ENCODE measurements at places on chromosomes 5 and 9. TPM values are rescaled to one million over a fixed set of nuclear protein-coding genes. Genes with fewer than 3 reads are reported as not detected.

Gene MEIKIN
- not detected for total RNA-seq

Gene OR2K2
- total RNA-seq = not detected

Gene SH3GL2
- 0.09 TPM for total RNA-seq

Gene GCNT1
- total RNA-seq = 1.7 TPM

Gene PHF24
- total RNA-seq = 0.26 TPM

Gene FIBCD1
- 14.4 TPM for total RNA-seq

Gene CCDC152
- not detected for total RNA-seq

Gene IFNK
- not detected for total RNA-seq

Gene TLR4
- total RNA-seq = 0.34 TPM

Gene SPINK1
- total RNA-seq = not detected

Gene SLCO6A1
- total RNA-seq = not detected

Gene MCC
- total RNA-seq = 0.25 TPM

Gene POLK
- 11.7 TPM for total RNA-seq

Gene EHMT1
- 39.5 TPM for total RNA-seq

Gene RASGRF2
- total RNA-seq = 2.1 TPM

Gene APBA1
- 0.10 TPM for total RNA-seq

Gene ATP10B
- total RNA-seq = not detected

Gene STK32A
- total RNA-seq = 0.22 TPM

Gene EIF4EBP3
- total RNA-seq = 1.3 TPM

Gene SLC6A19
- total RNA-seq = not detected

Gene AGXT2
- not detected for total RNA-seq

Gene CSF2
- total RNA-seq = 0.39 TPM

Gene RASEF
- 8.6 TPM for total RNA-seq
